ENCODE measurements at places on chromosomes 2 and 18. TPM values are rescaled to one million over a fixed set of nuclear protein-coding genes. Genes with fewer than 3 reads are reported as not detected.

ANO7 gene
- 2.2 TPM for total RNA-seq

STAT4 gene
- total RNA-seq, result 4.3 TPM

PPP4R1 gene
- total RNA-seq, result 41.2 TPM

SFT2D3 gene
- 5.8 TPM for total RNA-seq

FAM237A gene
- total RNA-seq, result not detected

ALK gene
- not detected for total RNA-seq

DSG2 gene
- 69.7 TPM for total RNA-seq

PROM2 gene
- total RNA-seq, result not detected

TFPI gene
- total RNA-seq, result 59.6 TPM

SLC39A10 gene
- 19.0 TPM for total RNA-seq

MAT2A gene
- total RNA-seq, result 543 TPM

LCT gene
- not detected for total RNA-seq

DNAJC5G gene
- not detected for total RNA-seq

ARHGAP25 gene
- 0.23 TPM for total RNA-seq

SH3RF3 gene
- total RNA-seq, result 0.63 TPM

CENPA gene
- 46.7 TPM for total RNA-seq

ANKRD30B gene
- not detected for total RNA-seq

LRRTM1 gene
- total RNA-seq, result not detected

SH3BP4 gene
- 36.3 TPM for total RNA-seq

GALNT5 gene
- 2.4 TPM for total RNA-seq

CASP10 gene
- total RNA-seq, result 1.8 TPM

WDPCP gene
- 4.4 TPM for total RNA-seq

IL36G gene
- total RNA-seq, result not detected

REG3G gene
- not detected for total RNA-seq

RIT2 gene
- not detected for total RNA-seq

ABCB11 gene
- 0.02 TPM for total RNA-seq

ANKRD62 gene
- total RNA-seq, result not detected

TRABD2A gene
- 12.9 TPM for total RNA-seq

C18orf54 gene
- total RNA-seq, result 4.0 TPM

PSMA8 gene
- not detected for total RNA-seq

ITM2C gene
- total RNA-seq, result 80.4 TPM

MARS2 gene
- total RNA-seq, result 10.3 TPM
